ENCODE measurements at places on chromosomes 1 and 21.
A peak's percentile ranks its signal among the peaks of the same experiment; 100 is the strongest.

DNA sequence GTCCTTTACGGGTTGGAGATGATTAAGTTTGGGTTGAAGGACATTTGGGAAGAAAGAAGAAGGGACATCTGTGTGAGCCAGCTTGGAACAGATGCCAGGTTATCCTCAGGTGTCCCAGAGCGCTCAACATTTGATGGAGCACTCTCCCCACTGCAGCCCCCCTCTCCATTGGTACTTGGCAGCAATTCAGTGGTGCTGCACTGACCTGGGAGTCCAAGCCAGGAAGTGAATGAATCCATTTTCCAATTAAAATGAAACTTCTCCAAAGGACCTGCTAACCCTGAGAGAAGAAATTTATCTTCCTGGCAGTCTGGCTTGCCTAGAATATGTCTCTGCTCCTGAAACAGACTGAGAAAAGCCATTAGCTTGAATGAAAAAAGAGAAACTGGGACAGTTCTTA, 67.1 kb downstream of the FGGY start:
- no peak for DNase-seq

GRCh38 chr1:226211181-226211821, 12.2 kb upstream of the MIXL1 start:
- DNase-seq, result no peak

DNA sequence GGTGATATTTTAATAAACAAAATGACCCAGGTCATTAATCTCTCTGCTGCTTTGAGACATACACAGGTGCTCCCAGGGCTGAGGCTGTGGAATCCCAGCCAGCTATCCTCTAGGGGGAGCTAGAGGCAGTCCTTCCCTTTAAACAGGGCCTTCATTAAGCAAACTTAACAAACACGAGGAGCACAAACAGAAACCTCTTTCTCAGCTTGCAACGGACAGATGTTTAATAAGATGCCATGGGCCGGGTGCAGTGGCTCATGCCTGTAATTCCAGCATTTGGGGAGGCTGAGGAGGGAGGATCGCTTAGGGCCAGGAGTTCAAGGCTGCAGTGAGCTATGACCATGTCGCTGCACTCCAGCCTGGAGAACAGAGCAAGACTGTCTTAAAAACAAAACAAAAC, 106.7 kb downstream of the HIVEP3 start:
- peak; percentile 54 for DNase-seq

DNA sequence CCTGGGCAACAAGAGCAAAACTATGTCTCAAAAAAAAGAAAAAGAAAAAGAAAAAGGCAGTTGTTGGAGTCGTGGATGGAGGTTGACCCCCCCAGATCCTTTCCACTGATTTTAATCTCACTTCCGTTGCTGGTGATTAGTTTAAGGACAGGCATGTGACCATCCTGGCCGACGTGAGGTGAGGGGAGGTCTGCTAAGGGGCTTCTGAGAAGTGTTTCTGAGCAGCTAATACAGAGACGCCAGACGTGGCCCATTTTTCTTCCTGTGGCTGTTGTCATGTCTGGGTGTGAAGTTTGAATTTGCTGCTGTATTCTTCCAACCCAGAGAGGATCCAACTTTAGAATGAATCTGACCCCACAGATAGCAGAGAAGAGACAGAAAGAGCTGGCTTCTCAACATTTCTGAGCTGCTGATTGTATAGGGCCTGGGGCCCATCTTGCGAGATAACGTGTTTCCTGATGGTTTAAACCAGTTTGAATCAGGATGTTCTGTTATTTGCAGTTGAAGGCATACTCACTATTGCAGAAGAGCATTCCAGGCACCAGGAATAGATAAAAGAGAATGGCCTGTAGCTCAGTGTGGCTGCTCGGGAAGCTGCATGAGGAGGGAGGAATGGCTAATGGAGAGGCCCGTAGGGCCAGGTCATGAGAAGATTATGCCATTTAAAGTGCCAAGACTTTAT, 22.8 kb upstream of the SSBP3 start:
- DNase-seq, result no peak

GRCh38 chr1:210726621-210727020, 397.9 kb downstream of the HHAT start:
- no peak for DNase-seq
